ENCODE measurements at places on chromosomes 7 and 10. TPM values are rescaled to one million over a fixed set of nuclear protein-coding genes. Genes with fewer than 3 reads are reported as not detected.

CHN2 gene
- total RNA-seq: 0.87 TPM

KEL gene
- not detected for total RNA-seq

TBATA gene
- not detected for total RNA-seq

PDE1C gene
- 0.12 TPM for total RNA-seq

MSRB2 gene
- total RNA-seq: 16.7 TPM

PRRT4 gene
- under 0.01 TPM for total RNA-seq

ZP3 gene
- 0.55 TPM for total RNA-seq

FFAR4 gene
- not detected for total RNA-seq

TMEM270 gene
- not detected for total RNA-seq
